ENCODE measurements at places on chromosomes 5 and 9. TPM values are rescaled to one million over a fixed set of nuclear protein-coding genes. Genes with fewer than 3 reads are reported as not detected.

The PCDHGC4 gene
- 2.6 TPM for total RNA-seq

The LHX6 gene
- not detected for total RNA-seq

The IL3 gene
- not detected for total RNA-seq

The SAP30L gene
- total RNA-seq = 14.8 TPM

- DNase-seq = peak; percentile 40
These were observed 423 bp upstream of the ABCA2 start for GRCh38 chr9:137028263-137029057.

GRCh38 chr5:9733486-9733885 is 103.3 kb upstream of the TAS2R1 start:
- peak; percentile 28 for DNase-seq

DNA sequence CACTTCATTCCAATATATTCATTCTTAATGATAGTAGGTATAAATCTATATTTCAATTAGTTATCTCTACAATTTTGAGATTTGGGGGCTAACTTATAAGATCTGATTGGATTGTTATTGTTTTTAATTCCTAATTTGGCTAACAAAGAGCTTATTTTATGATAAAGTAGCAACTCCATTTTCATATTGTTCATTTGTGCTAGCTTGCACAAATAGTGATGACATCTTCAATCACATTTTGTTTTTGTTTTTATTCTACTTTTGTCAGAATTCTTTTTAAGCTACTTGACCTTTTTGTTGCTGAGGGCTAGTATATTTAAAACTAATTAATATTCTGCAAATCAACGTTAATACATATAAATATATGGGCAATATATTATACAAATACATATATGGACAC is 22.8 kb downstream of the MARCHF3 start:
- no peak for DNase-seq

- peak; percentile 99 for DNase-seq
These were observed 30.4 kb downstream of the RNF145 start for GRCh38 chr5:159178978-159179377.

- no peak for DNase-seq
These were observed 102.1 kb downstream of the LHFPL2 start for GRCh38 chr5:78546276-78546996.

DNA sequence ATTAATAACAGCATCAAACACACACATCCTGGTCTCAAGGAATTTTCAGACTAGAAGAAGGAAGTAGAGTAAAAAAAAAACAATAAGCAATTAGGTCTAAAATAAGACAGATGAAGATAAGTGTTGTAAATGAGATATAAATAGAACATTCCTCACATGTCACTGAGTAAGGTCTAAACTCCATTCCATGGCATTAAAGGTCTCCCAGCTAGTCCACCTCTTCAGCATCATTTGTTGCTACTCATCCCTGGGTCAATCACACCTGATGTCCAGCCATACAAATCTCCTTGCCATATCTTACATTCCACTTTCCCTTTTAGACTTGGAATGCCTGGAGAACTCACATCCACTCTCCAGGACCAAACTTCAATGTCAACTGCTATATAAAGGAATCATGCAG is 214.1 kb upstream of the KLF4 start:
- DNase-seq = no peak

GRCh38 chr5:7464182-7464581 is 68.2 kb downstream of the ADCY2 start:
- no peak for DNase-seq

DNA sequence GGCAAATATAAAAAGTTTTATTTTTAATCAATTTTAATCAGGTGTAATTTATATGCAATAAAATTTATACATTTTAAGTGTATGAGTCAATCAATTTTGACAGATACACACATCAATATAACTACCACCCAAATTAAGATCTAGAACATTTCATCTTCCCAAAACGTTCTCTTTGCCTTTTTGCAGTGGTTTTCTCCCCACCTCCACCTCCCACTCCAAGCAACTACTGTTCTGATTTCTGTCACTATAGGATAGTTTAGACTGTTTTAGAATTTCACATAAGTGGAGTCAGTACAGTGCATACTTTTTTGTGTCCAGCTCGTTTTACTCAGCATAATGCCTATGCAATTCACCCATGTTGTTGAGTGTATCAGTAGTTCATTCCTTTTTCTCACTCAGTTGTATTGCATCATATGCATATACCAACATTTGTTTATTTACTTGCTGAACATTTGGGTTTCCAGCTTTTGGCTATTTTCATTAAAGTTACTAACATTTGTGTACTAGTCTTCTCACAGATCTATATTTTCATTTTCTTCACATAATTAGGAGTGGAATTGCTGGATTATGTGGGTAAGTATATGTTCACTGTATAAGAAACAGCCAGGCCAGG is 52.2 kb upstream of the DHFR start:
- DNase-seq = no peak
